Psoas muscle (tissue), 8 donors: ENCODE measurements at places on chromosomes 6 and 20. TPM values are rescaled to one million over a fixed set of nuclear protein-coding genes. Genes with fewer than 3 reads are reported as not detected.
A peak's percentile ranks its signal among the peaks of the same experiment; 100 is the strongest.

MUC22 gene
- total RNA-seq, result not detected

GRCh38 chr6:100846276-100846675, 34.9 kb downstream of the ASCC3 start:
- no peak for DNase-seq

DNA sequence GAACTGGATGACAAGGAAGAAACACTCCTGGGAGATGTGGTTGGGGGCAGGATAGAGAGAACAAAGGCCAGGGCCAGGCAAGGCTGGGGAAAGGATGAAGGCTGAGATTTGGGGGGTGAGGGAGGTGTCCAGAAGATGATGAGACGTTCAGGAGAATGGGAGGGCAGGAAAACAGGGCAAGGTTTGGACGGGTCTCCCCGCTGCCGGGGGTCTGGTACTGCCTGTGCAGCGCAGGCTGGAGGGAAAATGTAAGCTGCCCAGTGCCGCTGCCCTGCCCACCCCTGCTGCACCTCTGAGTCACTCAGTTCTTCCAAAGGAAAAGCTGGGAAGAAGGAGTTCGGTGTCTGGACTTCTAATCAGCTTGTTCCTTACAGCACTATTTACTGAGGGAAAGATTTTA, 130.9 kb downstream of the DTNBP1 start:
- DNase-seq, result no peak

SAYSD1 gene
- total RNA-seq, result 5.2 TPM

SLC35F1 gene
- total RNA-seq, result not detected

- DNase-seq, result no peak
Measured at GRCh38 chr6:100440935-100441334, 23.8 kb downstream of the SIM1 start.

DNA sequence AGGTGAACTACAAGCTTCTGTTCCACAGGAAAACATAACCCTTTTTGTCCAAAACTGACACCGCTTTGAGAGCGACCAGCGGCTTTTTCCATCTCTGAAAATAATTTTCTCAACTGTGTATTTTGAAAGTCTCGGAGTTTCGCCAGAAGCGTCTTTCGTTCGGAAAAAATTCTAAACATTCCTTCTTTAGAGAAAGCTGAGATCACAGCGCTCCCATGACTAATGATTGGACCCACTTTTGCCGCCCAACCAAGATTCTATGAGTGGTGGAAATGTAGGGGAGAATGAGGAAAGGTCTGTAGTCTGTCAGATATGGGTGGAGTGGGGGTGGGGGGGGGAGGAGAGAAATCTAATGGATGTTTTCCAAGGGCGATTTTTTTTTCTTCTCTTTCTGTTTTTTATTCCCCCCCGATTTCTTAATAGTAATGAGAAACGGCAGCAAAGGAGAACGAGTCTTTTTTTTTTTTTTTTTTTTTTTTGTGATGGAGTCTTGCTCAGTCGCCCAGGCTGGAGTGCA, 189.3 kb downstream of the TRIM27 start:
- DNase-seq, result no peak

LIN28B gene
- not detected for total RNA-seq

MATN4 gene
- not detected for total RNA-seq

TAGAP gene
- 0.54 TPM for total RNA-seq

- DNase-seq, result no peak
Measured at GRCh38 chr6:12735786-12736185, 19.2 kb downstream of the PHACTR1 start.

- DNase-seq, result peak; percentile 89
Measured at GRCh38 chr6:166556863-166557322, 29.6 kb downstream of the RAMACL start.

GRCh38 chr6:80388507-80388906, 282.0 kb downstream of the BCKDHB start:
- DNase-seq, result no peak

- no peak for DNase-seq
Measured at GRCh38 chr6:149094934-149095351, 222.6 kb upstream of the TAB2 start.

- no peak for DNase-seq
Measured at GRCh38 chr6:13368731-13369115, 40.4 kb upstream of the TBC1D7 start.

CST3 gene
- 457 TPM for total RNA-seq

GRCh38 chr6:28139860-28140543, 1.7 kb upstream of the ZKSCAN8 start:
- DNase-seq, result no peak

GRCh38 chr6:16437095-16437494, 198.7 kb downstream of the GMPR start:
- DNase-seq, result no peak

GRCh38 chr20:43055181-43055884, 134.4 kb downstream of the PTPRT start:
- DNase-seq, result no peak

SLC22A3 gene
- total RNA-seq, result 60.1 TPM

DNA sequence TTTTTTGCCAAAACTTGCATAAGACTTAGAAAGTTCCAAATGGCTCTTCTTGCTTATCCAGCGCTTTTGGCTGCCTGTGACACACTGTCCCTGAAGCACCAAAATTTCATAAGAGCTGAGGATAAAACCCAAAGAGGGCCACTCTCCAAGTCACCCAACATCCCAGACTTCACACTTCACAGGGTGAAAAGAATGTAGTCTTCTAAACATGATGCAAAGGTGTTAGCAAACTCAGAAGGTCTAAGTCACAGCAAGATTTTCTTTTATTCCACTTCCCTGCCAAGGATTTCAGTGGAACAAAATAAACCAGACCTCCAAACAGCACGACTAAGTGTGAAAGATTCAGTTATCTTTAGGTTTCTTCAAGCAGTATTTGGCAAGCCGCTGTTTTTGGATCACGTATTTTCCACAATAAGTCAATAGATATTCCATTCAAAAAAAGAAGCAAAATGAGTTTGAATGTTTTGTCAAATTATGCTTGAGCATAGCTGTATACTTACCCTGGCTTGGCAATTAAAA, 44.6 kb upstream of the CD93 start:
- DNase-seq, result no peak

- peak; percentile 54 for DNase-seq
Measured at GRCh38 chr20:415820-416322, 7.8 kb downstream of the RBCK1 start.

GSTA1 gene
- not detected for total RNA-seq
